ENCODE measurements at places on chromosomes 12 and 14.

DNA sequence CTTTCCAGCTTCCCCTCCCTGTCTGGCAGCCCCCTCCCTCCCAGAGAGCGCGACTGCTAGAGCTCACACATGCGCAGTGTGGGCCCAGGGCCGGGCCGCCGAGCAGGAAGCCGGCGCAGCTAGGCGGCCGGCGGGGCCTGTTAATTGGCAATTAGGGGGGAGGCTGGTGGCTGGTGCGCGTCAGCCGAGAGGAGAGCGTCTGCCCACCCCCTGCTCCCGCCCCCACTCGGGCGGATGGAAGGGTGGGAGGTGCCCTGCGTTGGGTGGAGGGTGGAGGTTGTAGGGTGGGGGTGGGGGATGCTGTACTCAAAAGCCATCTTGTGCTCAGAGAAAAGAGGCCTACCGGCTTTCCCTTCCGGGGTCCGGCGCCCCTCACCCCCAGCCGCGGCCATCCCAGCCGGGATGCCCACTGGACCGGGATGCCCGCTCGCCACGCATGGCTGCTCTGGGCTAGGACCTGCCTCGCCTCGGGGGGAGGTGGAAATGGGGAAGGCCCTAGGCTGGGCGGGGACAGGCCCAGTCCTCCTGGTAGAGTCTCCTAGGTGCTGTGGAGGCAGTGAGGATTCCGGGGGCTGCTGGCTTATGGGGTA lies 9.2 kb downstream of the HOXC8 start:
- DNase-seq = peak; percentile 41

- no peak for DNase-seq
Measured at GRCh38 chr14:72723858-72724530, 169.9 kb downstream of the DPF3 start.

DNA sequence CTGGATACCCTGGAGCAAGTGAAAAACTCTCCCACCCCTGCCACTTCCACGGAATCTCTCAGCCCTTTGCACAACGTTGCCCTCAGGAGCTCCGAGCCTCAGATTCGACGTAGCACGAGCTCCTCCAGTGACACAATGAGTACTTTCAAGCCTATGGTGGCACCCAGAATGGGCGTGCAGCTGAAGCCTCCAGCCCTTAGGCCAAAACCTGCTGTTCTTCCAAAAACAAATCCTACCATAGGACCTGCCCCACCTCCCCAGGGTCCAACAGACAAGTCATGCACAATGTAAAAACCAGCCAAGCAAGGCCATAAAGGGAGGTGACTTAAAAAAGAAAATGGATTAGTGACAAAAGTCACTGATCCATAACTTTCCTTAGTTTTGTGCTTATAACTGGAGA lies 79.7 kb downstream of the KICS2 start:
- DNase-seq = no peak

DNA sequence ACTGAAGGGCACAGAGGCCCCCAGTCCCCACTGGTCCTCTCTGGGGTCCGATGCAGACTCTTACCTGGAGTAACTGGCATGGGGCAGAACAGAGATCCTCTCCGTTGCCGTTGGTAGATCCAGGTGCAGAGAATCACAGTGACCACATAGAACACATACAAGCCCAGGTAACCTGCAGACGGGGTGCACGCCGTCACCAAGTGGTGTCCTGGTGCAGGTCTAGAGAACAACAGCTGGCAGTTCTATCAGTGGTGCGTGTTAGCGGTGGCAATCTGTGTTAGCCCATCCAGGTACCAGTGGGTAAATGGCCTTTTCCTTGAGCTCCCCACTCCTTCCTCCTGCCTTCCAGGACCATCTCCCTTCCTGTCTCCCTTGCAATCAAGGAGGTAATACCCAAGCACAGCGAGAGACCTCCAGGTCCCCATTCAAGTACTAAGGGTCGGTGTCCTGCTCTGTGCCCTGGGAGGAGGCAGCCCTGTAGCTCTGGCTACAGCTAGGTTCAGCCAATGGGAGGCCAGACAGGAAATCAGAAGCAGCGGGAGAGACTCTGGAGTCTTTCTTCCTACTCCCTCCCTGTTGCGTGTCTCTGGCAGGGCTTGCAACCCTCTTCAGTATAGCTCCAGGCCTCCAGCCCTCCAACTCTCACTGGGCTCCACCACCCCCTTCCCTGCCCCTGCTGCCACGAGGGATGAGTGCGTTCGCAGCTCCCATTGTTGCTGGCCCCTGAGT lies 15.8 kb downstream of the SLC8B1 start:
- DNase-seq = no peak

GRCh38 chr14:91872011-91872501 lies 4.7 kb upstream of the TC2N start:
- DNase-seq = no peak

DNA sequence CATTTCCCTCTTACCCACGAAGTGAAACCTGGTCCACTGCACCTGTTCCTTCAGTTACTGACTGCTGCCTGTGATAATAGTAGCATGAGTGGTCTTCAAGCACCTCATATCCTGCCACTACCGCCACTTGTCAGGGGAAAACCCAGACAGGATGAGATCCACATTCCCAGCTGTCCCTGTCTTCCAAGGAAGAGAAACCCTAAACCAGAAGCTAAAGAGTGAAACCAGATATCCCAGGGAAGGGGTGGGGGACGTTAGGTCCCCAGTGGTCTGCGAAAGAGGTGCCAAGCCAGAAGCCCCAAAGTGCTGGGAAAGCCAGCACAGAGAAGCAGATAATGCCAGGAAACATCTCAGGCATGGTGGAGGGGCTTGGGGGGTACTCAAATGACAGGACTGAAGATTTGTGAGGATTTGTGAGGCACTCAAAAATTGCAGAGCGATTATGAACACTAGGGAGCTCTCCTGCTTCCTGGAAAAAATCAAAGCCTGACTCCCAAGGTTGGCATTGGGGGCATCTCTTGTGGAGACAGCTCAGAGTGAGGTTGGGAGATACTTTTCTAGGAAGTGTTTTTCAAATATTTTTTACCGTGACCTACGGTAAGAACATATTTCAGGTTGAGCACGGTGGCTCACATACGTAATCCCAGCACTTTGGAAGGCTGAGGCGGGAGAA lies 77.9 kb downstream of the TMEM30B start:
- no peak for DNase-seq

DNA sequence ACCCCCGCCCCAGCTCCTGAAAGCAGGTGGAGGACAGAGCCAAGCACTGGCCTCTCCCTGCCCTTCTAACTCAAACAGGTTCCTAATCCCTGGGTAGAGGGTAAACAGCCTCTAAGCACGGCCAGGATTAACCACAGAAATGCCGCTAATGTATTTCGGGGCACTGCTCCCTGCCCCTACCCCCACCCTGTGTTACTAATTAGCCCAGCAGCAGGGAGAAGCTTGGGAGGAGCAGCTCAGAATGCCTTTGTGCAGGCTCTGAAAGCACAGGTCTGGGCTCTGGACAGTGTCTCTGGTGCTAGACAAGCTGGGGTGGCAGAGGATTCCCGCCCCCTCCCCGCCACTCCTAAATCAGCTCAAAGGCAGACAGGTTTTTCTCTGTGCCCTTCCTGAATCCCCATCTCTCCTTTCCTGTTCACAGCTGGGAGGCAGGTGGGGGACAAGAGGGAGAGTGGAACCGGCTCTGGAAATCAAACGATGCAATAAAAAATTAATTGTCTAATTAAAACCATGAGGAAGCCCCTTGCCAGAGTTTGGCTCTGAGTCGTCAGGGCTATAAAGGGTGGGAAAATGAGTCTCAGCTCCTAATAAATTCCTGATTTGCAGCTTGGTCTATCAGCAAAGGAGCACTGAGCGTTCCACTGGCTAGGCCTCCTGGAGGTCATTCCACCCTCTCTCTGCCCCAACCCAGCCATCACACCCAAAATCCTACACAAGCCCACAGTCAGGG lies 53.0 kb downstream of the SMUG1 start:
- no peak for DNase-seq

GRCh38 chr12:14314801-14315200 lies 50.7 kb upstream of the ATF7IP start:
- DNase-seq = no peak

GRCh38 chr12:25761356-25761755 lies 197.1 kb upstream of the RASSF8 start:
- no peak for DNase-seq
